Suppressor macrophage treated with lipopolysaccharide for 4 hours (primary cell): ENCODE measurements at places on chromosomes 1 and 21.

DNA sequence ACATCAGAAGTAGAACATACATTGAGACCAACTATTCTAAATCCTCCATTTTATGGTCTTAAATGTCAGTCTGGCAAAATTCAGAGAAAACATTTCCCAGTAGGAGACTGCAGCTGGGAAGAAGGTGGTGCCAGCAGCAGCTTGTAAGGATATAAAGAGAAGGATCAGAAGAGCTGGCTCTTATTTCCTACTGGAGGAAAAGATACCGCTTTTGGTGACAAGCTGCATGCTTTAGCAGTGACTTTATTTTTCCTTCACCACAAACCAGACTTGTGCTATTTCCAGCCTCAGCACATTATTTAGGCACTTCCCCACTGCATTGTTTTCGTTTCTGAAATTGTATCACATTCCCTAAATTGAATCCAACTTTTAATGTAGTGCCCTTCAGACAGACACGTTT lies 28.4 kb downstream of the RNF11 start:
- DNase-seq: peak; percentile 20

DNA sequence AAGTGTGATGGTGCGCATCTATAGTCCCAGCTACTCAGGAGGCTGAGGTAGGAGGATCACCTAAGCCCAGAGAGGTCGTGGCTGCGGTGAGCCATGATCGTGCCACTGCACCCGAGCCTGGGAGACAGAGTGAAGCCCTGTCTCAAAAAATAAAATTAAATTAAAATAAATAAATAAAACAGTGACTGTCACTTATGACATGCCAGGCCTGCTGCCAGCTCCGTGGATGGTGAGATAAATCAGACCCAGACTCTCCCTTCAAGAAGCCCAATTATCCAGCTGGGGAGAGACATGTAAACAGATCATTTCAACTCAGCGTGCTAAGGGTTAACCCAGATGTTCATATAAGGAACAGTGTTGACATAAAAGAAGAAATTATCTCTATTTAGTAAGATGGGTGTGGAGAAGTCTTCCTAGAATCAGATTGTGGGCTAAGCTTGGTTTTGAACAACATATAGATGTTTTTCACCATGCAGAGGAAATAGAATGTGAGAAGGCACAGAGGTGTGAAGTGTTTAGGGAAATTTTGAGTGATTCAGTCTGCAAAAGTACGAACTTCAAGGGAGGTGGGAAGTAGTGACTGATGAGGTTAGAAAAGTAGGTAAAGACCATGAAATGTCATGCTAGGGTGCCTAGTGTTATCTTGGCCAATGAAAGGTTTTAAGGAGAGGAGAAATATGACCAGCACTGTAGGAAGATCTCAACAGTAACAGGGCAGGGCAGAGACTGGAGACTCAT lies 18.3 kb downstream of the YARS1 start:
- DNase-seq: no peak

- DNase-seq: no peak
Measured at GRCh38 chr21:32592929-32593502, 7.7 kb upstream of the TCP10L start.

DNA sequence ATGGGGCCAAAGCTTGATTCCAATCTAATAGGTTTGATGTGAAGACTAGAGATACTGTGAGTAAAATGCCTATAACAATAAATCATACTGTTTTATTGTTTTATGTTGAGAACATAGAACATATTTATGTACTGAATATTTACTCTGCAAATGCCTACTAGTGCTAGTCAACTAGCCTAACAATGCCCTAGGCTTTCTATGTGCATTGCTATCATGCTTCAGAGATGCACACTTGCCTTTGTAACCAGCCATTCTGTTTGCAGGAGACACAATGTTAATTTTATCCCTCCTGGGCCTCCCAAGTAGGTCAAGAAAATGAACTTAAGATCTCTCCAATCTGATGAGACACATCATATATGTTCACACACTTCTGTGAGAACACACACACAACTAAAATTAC lies 530.8 kb upstream of the BEND5 start:
- DNase-seq: no peak

DNA sequence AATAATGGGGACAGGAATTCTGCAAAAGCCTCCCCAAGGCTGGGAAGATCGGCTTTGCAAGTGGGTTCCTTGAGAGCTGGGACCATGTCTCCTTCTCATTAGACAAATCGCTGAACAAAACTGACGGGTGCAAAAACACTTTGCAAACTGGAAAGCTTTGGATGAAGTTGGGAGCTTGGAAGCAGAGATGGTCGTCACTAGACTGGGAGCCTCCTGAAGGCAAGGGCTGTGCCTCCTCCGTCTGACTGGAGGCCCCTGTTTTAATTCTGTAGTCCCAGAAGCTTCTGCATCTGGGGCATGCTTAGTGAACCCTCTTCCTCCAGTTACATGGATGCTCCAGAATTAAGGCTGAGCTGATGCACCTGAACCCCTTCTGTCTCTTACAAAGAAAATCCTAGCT lies 82.3 kb upstream of the IFFO2 start:
- no peak for DNase-seq

DNA sequence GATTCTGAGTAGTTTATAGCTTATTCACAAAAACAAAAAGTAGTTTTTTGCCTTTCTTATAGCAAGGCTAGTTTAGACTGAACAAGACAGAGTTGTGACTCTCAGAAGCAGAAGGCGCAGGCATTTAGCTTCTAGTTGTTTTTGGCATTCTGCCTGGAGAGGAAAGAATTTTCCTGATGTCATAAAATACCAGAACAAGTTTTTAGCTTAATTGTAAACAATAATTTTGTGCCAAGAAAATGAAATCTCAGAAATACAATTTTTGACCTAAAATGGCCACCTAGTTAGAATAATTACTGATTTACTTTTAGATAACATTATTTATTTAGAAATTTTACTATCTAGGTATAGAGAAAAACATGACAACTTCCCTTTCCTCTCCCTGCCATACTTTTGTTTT lies 1.0 kb downstream of the DNAJB4 start:
- peak; percentile 58 for DNase-seq

GRCh38 chr1:196376630-196377328 lies 231.5 kb downstream of the KCNT2 start:
- DNase-seq: peak; percentile 33
